Activated T-cell treated with anti-CD3 and anti-CD28 coated beads, Interleukin-2, amount 50 U/mL, for 72 hours (primary cell): ENCODE measurements at places on chromosomes 3 and 15.

DNA sequence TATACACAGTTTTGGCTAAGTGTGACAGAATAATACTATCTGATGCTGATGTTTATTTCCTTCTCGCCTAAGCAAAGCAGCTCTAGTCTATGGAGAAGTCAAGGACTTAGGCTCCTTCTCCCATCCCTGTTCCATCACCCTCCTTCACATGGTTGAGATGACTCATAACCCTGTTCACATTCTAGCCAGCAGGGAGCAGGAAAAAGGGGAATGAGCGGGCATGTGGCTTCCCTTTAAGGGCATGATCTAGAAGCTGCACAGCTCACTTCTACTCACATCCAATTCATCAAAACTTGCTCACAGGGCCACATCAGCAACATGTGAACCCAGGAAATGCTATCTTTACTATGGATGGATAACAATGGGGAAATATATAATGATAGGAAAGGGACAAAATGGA lies 40.9 kb downstream of the CBLB start:
- DNase-seq, result peak; percentile 40

DNA sequence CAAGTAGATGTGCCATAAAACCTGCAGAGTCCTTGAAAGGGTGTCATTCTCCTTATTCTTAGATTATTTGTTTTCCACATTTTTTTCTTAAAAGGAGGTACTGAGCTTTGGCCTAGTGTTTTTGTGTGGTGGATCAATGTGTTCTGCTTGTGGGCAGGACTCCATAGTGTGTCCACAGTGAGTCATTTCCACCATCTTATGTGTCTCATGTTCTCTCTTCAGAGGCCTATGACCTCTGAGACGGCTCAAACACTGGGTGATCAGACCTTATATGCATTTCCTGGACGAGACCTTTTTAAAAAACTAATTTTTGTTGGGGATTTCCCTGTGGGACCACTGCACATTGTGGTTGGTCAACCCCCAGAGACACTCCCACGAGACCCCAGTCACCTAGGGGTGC lies 93.4 kb downstream of the CHCHD4 start:
- no peak for DNase-seq

DNA sequence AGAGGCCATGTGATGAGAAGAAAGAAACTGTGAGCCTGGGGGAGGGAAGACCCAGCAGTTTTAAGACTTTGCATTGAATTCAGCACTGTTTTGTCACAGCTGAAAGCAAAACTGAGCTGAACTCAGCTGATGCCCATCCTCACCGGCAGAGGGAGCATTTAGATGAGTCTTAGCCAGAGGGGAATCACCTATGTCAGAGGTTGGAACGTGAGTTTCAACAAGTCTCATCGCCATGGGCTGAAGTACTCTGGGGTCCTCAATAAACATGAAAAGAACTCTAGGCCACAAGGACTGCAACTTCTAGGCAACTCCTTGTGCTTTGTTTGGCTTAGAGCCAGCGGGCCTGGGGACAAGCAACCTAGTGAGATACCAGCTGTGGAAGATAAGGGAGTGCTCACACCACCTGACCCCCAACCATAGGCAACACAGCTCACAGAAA lies 324.5 kb downstream of the TBL1XR1 start:
- peak; percentile 56 for DNase-seq

DNA sequence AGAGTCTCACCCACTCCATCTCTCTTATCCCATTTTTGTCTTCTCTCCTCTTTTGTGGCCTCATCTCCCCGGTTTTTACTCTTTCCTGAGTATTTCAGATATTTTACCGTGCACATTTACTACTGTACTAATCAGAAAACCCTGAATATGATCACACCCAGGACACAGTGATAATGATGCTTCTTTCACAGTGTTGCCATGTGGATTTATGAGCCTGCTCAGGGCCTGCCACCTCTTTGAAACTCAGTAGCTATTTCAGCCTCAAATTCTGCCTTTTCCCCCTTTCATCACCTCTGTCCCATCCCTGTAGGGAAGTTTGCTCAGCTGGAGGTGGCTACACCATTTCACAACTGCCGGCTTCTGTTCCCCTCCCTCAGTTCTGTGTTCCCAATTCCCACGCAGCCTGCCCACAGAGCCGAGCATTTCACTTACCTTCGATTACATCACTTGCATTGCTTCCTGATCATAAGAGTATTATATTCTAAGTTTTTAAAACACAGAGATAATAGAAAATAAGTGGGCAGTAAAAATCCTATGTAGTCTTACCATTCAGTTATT lies 33.2 kb downstream of the ARNT2 start:
- DNase-seq, result no peak

DNA sequence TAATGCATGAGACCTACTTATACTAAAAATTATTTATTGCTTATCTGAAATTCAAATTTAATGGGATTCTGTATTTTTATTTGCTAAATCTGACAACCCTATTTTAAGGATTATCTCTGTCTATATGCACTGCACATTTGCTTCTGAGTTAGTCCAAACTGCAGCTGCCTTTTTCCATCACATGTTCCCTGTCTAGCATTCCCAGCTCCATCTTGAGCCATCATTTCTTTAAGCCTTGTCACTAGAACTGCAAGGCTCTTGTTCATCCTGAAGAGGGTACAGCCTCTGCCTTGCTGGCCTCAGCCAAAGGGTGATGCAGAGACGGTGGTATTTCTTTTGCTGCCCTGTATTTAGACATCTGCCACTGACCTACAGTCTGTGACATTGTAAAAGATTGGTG lies 125.8 kb upstream of the STT3B start:
- no peak for DNase-seq

GRCh38 chr3:71589132-71589531 lies 5.6 kb upstream of the FOXP1 start:
- DNase-seq, result no peak

GRCh38 chr3:186946756-186947375 lies 16.5 kb downstream of the ST6GAL1 start:
- no peak for DNase-seq

- no peak for DNase-seq
Measured at GRCh38 chr3:134449277-134449676, 36.5 kb downstream of the ANAPC13 start.

GRCh38 chr15:33142708-33143107 lies 51.8 kb downstream of the FMN1 start:
- DNase-seq, result no peak

DNA sequence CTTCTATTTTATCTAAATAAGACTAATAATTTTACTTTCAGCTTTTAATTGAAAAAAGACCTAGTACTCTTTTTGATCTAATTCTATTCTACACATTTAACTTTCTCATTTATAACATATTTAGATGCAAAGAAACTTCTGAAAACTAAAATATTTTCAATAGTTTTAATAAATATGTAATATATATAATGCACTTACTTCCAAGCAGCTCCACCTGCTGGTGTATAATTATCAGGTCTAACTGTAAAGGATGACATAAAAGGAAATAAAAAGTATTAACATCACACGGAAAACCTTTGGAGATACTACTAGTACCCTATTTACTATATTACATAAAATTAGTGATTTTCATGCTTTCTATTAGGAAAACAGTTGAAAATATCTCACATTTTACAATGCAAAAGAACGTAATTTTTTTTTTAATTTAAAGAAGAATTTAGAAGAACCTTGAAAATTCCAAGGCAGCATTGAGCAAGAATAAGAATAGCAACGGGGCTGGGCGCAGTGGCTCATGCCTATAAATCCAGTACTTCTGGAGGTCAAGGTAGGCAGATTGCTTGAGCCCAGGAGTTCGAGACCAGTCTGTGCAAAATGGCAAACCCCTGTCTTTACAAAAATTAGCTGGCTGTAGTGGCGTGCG lies 10.2 kb downstream of the PLSCR5 start:
- no peak for DNase-seq

GRCh38 chr3:133792171-133792763 lies 13.3 kb upstream of the SRPRB start:
- DNase-seq, result no peak

DNA sequence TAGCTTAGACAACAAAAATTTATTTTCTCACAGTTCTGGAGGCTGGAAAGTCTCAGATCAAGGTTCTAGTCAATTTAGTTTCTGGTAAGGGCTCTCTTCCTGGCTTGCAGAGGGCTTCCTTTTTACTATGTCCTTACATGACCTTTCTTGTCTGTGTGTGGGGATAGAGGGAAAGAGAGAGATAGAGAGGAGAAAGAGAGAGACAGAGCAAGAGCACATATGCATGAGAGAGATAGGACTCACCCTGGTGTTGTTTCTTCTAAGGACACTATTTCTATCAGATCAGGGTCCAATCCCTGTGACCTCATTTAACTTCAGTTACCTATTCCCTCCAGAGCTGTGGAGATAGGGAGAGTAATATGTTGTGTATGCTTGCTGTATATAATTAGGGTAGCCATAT lies 44.9 kb upstream of the TEX9 start:
- DNase-seq, result no peak
